Activated CD8-positive, alpha-beta memory T cell treated with anti-CD3 and anti-CD28 coated beads, Interleukin-2, amount 50 U/mL, for 48 hours (primary cell): ENCODE measurements at places on chromosomes 3 and 15.

DNA sequence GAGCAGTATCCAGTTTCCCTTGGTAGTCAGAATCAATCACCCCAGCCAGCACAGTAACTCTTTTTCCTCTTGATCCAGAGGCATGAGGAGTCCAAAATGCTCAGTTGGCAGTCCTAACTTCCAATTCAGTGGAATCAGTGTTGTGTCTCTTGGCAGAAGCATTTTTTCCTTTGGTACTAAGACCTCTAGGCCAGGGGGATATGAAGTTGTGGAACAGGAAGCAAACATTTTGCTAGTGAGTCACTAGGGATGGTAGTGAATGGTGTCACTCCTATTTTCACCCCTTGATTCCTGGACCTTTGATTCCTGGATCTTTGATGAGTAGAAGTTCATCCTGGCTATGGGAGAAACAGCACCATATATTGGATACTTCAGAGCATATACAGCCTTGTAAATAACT, 70.5 kb upstream of the ALDH1A3 start:
- no peak for DNase-seq

GRCh38 chr15:75436881-75437280, 14.6 kb downstream of the SIN3A start:
- DNase-seq = no peak

GRCh38 chr15:70777170-70777926, 14.0 kb upstream of the UACA start:
- DNase-seq = no peak

GRCh38 chr15:74657846-74658245, 38.0 kb downstream of the EDC3 start:
- peak; percentile 13 for DNase-seq

- DNase-seq = no peak
Observed at GRCh38 chr3:183401678-183402077, 26.7 kb downstream of the MCF2L2 start.

DNA sequence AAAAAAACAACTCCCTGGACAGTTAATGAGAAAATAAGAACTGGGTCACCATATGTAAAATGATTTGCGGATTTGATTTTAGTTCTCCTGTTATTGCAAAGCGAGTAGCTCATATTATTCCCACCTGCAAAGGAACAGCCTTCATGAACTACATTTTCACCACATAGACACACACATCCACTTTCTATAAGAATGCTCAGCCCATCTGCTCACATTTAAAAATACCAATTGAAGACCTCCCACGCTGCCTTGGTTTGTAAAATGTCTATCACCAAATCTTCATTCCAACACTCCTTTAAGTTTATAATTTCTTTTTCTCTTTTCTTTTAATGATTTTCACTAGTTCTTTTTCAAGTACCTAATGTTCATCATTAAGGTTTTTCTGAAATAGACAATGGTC, 148.6 kb downstream of the FGF12 start:
- DNase-seq = no peak

- no peak for DNase-seq
Observed at GRCh38 chr3:192165552-192165951, 561.8 kb downstream of the FGF12 start.

- no peak for DNase-seq
Observed at GRCh38 chr3:154662851-154663250, 232.9 kb upstream of the GPR149 start.

DNA sequence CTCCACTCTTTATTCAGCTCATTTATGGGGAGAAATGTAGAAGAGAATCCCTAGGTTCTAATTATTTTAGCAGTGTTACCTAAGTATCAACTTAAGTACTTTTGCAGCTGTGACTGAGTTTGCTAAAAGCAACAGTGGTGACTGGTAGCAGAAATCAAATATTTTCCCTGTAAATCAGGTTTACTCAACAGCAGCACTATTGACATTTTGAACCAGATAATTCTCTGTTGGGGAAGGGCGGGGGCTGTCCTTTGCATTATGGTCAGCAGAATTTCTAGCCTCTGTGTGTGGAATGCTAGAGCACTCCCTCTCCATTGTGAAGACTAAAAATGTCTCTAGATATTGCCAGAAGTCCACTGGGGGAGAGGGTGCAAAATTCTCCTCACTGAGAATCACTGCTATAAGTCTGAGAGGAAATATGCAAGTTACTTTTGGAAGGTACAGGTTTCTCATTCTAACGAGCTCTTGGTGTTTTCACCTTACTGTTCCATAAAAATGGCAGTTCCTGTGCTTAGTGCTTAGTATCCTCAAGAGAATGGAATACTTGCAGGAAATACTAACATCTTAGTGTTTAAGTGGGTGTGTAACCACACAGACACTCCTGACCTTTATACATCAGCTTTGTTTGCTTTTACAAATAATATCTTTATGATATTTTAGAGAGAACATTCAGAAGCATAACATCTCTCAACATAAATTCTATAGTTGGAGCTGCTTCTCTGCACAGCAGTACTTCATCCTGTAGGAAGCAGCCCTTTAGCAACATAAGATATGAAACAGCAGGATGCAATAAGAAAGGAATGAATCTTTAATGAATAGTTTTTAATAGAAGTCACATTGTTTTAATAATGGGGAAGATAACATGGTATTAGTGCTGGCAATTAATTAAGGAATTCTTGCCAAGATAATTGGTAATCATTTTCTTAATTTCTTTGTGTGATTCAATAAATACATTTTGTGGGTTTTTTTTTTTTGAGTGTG, 246.5 kb upstream of the GOLIM4 start:
- DNase-seq = no peak

DNA sequence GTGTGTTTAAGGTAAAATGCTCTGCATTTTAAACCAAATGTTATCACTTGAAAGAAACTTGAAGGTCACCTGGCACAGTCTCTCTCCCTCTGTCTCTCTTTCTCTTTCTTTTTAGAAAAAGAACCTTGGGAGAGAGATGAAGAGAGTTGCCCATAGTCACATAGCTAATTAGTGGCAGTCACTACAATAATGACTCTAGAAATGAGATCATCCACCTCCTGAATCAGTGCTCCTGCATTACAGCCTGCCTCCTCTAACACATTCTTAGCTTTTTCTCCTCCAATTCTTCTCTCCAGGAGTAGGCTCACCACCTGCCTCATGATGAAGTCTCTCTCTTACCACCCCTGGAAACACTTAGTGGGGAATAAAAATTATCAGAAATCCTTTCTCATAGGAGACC, 2.5 kb downstream of the MYH15 start:
- no peak for DNase-seq

DNA sequence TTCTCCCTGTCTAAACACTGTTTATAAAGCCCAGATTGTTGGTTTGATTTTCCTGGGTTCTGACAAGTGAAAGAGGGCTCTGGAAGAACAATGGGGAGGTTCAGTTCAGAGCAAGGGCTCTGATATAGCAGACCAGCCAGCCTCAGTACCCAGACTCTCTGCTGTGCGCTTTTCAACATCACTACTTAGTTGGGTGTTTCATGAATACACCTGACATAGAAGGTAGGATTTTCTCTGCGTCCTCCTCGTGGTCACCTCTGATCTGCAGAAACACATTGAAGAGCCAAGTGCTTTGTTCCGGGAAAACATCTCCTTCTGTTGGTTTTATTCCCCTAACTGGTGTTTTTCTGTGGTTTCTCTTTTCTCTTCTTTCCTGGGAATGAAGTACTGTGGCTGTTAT, 99.5 kb downstream of the EPHB1 start:
- no peak for DNase-seq

- DNase-seq = no peak
Observed at GRCh38 chr3:137259089-137259488, 301.3 kb downstream of the IL20RB start.

GRCh38 chr15:69991551-69991980, 106.2 kb downstream of the TLE3 start:
- no peak for DNase-seq

DNA sequence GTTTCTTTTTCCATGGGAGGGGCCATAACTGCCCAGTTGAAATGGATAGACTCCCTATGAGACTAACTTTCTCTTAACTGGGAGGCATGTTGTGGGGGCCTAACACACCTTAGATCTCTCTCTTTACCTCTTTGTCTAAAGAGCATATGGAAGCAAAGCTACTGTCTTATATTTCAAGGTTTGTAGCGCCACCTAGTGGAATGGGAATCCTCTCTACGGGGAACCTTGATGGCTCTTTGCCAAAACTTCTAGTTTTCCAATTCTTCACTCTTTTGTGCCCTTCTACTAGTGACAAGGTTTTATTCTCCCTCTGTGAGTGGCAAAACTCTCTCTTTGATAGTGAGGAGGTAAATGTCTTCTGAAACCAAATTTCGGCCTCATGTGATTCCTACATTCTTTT, 1030.4 kb upstream of the CADM2 start:
- no peak for DNase-seq

- DNase-seq = no peak
Observed at GRCh38 chr15:36622197-36622795, 42.9 kb downstream of the CDIN1 start.

DNA sequence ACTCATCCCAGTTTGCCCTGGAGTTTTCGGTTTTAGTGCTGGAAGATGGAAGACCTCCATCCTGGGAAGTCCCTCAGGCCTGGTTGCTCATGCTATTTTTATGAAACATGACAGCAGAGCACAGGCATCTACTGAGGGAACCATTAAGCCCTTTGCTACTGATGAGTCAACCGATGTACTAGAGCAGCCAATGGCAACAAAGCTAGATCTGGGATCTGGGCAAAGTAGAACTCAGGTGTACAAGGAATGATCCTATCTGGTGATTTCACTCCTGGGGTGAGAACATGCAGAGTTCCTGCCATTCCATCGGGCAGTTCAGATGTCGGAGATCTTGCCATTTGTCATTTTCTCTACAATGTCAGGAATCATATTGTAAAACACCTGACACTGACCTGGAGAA, 166.2 kb upstream of the NSMCE3 start:
- no peak for DNase-seq

DNA sequence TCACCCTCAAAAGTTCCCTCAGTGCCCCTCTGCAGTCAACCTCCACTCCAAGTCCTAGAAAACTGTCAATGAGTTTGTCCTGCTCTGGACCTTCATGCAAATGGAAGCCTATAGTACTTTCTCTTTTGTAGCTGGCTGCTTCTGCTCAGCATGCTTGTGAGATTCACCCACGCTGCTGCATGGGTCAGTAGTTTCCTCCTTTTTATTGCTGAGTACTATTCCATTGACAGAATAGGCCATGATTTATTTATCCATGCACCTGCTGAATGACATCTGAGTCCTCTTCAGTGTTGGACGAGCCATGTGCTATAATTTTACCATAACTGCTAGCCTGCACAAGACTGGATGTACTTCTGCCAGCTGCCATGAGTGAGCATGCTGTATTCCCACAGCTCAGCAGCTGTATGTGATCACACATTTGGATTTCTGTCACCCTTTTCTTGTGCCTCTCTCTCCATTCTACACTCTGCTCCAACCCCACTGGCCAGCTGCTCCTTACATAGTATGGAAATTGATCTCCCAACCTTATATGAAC, 26.3 kb downstream of the CDCP1 start:
- DNase-seq = no peak

DNA sequence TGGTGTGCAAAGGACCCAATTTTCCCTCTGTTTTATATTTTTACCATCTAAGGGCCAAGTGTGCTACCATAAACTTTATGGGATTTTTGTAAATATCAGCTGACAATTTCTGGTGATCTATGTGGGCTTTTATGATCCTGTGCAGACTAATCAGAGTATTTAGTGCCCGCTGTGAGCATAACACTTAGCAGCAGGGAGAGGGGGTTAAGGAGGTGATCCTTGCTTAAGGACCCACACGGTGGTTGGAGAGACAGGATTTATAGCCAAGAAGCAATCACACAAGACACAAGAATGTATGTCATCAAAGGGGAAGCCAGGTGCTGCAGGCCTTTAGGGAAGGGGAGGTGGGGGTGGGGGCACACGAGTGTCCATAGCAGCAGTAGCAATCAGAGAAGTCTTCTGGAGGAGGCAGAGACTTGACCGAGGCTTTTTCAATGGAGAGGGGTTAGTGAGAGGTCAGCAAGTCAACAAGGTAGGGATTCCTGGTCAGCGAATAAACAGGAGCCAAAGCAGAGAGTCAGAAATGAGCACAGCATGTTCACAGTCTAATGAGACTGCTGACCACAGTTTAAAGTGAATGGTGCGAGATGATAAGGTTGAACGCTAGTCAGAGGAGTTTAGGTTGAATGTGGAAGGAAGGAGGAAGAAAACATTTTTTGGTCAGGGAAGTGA, 4.5 kb upstream of the CACNA1D start:
- no peak for DNase-seq

DNA sequence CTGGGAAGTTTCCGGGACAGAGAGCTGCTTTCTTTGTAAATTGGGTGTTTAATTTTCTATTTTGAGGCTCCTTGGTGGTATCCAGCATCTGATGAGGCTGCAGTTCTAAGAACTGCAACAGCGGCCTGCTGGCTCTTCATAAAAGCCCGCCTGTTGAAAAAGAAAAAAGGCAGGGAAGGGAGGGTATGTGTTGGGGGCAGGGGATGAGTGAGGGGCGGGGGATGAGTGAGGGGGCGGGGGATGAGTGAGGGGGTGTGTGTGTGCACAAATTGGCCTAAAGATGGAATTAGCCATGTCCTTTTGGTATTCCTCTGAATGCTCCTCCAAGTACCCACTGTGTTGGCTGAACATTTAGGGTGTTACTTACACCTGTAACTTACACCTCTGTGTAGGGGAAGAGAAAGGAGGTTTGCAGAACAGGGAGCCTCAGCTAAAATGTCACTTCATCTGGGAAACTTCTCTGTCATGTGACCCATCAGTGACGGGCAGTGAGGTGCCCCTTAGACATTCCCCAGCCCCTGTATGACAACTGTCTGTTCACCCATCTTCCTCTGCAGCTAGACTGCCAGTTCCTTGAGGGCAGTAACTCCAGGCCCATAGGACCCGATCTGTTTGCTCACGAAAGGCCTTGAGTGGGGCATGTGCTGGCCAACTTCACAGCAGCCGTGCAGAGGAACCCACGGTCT, 57.6 kb downstream of the LRIG1 start:
- no peak for DNase-seq

DNA sequence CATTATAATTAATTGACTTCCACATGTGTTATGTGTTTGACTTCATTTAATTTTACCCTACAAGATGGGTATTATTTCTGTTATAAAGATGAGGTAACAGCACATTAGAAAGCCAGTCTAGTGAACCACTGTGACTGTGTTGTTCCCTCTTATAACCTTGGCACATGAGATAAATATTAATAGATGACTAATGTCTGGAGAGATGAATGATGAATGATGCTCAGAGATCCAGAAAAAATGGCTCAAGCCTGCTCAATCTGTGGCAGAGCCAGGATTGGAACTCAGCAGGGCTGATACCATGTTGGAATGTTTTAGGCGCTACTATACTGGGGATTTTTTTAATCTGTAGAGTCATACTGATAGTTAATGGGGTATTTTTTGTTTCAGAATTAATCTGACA, 118.8 kb upstream of the PTX3 start:
- no peak for DNase-seq

GRCh38 chr3:154324919-154325318, 632 bp upstream of the DHX36 start:
- no peak for DNase-seq

GRCh38 chr15:64813075-64813474, 12.4 kb downstream of the PIF1 start:
- no peak for DNase-seq

- no peak for DNase-seq
Observed at GRCh38 chr3:150877303-150877702, 27.9 kb downstream of the MINDY4B start.

- DNase-seq = no peak
Observed at GRCh38 chr3:178907081-178907480, 164.5 kb downstream of the ZMAT3 start.
